ENCODE measurements at places on chromosomes 6 and 20. TPM values are rescaled to one million over a fixed set of nuclear protein-coding genes. Genes with fewer than 3 reads are reported as not detected.

GRCh38 chr20:46984405-46984804 lies 89.8 kb downstream of the EYA2 start:
- no peak for DNase-seq

- no peak for DNase-seq
Measured at GRCh38 chr20:13425381-13426135, 204.5 kb downstream of the ISM1 start.

DNA sequence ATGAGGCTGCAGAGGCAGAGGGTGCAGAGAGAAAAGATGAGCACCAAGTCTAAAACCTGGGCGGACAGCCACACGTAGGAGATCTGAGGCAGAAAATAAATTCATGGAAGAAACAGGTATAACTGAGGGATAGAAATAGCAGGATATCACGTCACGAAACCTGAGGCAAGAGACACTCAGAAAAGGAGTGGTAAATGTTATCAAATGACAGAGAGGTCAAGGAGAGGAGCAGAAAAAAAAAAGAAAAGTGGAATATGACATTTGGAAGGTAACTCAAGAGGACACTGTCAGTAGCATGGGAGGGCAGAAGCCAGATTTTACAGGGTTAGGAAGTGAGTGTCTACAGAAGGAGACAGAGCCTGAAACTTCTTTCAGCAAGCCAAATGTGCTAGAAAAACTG lies 84.2 kb upstream of the FBXL4 start:
- DNase-seq: no peak

DNA sequence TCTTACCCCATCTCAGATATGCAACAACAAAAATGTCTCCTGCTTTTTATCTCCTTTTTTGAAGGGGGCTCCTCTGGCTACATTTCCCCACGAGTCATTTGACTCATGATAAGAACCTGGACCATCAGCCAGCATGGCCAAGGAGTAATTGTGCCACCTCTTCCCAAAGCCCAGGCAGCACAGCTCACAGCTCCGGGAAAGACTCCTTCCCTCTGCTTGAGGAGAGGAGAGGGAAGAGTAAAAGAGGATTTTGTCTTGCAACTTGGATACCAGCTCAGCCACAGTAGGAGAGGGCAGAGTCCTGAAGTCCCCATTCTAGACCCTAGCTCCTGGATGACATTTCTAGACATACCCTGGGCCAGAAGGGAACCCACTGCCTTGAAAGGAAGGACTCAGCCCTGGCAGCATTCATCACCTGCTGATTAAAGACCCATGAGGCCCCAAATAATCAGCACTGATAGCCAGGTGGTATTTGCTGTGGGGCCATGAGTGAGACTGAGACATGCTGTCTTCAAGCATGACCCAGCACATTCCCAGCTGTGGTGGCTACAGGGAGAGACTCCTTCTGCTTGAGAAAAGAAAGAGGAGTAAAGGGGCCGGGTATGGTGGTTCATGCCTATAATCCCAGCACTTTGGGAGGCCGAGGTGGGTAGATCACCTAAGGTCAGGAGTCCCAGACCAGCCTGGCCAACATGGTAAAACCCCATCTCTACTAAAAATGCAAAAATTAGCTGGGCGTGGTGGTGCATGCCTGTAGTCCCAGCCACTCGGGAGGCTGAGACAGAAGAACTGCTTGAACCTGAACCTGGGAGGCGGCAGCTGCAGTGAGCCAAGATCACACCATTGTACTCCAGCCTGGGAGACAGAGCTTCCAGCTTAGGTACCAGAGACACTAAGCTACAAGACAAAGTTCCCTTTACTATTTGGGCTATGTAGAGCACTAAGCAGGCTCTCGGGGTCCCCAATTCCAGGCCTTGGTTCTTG lies 28.1 kb downstream of the NCOA6 start:
- no peak for DNase-seq

DNA sequence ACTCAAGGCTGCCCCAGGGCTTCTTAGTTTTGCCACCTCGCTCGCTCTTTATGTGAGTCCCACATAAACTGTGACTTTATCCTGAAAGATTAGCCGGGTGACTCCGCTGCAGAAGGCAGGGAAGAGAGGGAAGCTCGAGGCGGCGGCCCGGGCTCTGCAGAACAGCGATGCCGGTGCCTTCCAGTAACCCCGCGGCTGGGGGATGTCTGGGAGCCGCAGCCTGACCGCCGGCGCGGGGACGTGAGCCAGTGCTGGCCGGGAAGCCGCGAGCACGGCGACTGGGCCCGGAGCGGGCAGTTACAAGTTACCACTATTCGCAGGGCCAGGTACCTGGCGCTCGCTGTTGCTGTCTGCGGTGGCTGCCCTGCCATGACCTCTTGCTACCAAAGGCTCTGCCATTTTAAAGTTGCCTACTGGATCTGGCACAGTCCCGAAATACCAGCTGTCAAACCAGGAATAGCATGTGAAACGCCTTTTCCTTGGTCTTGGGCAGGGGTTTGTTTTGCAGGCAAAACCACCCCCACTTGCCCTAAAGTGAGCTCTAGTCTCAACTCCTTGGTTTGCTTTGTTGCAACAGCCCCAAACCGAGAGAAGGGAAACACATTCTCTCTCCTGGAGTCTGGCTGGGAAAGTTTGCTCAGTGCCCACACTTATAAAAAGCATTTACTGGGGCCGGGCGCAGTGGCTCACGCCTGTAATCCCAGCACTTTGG lies 124.0 kb upstream of the SLC2A12 start:
- peak; percentile 54 for DNase-seq

DNA sequence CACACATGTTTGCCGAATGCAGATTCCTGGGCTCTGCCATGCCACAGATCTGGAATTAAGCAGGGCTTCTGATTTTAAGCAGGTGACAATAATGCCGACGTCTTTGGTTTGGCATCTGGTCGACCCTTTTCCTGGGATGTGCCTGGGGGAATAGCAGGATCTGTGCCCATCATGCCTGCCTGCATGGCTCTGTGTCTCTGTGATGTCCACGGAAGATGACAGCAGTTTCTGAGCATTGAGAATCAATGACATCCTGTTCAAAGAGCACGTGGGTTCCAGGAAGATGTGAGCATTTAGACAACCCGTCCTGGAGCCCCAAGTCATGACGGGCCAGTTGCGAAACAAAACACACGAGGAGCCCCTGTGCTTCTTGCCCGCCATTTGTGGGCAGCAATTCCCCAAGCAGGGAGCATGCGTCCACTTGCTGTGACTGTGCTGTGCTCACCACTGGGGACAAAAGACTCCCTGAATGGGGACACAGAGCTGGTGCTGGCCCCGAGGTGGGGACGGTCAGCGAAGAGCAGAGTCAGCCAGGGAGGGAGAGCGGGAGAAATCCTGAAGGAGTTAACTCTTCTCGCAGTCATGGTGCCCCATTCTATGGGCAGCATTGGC lies 110.1 kb downstream of the ERMARD start:
- DNase-seq: no peak

The FERMT1 gene
- total RNA-seq: not detected

The CLDN20 gene
- total RNA-seq: not detected

The SLC13A3 gene
- total RNA-seq: 0.49 TPM

The CCN2 gene
- 1.0 TPM for total RNA-seq

The CRISP3 gene
- total RNA-seq: not detected

The OR2J2 gene
- not detected for total RNA-seq

The TAF4 gene
- total RNA-seq: 36.9 TPM
